ENCODE measurements at places on chromosomes 5 and 9. TPM values are rescaled to one million over a fixed set of nuclear protein-coding genes. Genes with fewer than 3 reads are reported as not detected.
A peak's percentile ranks its signal among the peaks of the same experiment; 100 is the strongest.

The FBXO10 gene
- 0.49 TPM for polyA plus RNA-seq

The LOX gene
- not detected for polyA plus RNA-seq

DNA sequence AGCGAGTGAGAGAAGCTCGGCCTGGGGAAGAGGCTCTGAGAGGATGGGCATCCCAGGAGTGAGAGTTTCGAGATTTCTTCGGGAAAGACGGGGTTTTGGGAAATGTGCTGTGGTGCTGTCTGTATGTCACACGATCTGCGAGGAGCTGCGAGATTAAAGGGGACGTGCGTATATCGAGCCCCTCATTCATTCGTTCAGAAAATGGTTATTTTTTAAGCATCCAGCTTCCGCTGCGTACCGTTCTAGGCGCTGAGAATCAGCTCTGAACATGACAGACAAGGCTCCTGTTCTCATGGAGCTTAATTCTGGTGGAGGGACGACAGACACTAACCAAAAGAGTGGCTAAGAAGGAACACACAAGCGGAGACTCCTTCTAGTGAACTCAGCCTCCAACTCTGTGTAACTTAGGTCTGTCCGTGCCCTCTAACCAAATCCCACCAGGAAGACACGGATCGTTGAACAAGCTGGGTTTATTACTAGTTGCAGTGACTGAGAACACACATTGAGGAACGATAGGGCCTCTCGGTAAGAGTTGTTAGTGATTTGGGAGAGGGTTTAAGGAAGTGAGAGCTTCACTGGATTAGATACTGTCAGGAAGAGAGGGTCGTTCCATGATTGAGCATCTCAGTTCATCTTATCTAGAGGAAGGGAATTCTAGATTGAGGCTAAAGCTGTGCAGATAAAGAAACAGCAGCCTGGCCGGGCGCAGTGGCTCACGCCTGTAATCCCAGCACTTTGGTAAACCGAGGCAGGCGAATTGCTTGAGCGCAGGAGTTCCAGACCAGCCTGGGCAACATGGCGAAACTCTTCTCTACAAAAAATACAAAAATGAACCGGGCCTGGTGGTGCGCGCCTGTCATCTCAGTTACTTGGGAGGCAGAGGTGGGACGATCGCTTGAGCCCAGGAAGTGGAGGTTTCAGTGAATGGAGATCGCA is 1.0 kb upstream of the FBXW11 start:
- DNase-seq, result no peak
- H3K36me3 ChIP-seq, result no peaks in the 10 kb centered on the region
- peaks cover 7% of the 10 kb centered on the region for H3K27me3 ChIP-seq
- H3K4me1 ChIP-seq, result peaks cover 53% of the 10 kb centered on the region
- peak overlapping the region; percentile 97 for H3K4me3 ChIP-seq
- peak overlapping the region; percentile 100 for H3K27ac ChIP-seq

DNA sequence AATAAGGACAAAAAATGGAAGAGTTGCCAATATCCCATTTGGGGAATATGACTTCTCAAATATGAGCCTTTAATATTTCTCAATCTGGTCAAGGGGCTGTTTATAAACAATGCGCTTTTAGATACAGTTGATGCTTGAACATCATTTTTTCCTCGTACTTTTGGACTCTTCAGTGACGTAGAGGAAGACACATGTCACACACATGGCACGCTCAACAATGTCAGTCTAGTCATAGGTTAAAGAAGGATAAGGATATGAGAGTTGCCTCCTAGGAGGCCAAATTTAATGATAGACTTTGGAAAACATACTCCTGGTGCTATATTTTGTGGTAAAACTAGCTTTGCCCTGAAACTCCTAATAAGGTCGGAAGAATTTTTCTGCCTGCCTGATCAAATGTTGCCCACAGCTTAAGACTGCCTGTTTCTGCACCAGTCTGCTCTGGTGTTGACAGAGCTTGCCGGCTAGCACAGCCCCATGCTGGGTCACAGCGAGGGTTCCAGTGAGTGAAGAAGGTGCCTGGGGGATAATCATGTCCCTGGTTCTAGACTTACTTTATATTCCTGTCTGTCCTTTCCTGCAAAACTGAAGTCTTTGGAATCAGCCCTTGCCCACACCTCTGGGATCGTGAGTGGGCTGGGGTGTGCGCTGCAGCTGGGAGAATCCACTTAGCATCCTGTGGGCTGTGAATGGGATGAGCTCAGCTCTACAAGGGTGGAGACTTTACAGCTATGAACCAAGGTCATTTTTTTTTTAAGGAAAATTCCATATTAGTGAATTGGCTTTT is 230.8 kb upstream of the IRX4 start:
- no peaks in the 10 kb centered on the region for H3K4me1 ChIP-seq
- no peaks in the 10 kb centered on the region for H3K36me3 ChIP-seq
- no peak overlapping the region for H3K27ac ChIP-seq
- peaks cover 2% of the 10 kb centered on the region for H3K27me3 ChIP-seq
- no peak for DNase-seq
- no peak overlapping the region for H3K4me3 ChIP-seq

DNA sequence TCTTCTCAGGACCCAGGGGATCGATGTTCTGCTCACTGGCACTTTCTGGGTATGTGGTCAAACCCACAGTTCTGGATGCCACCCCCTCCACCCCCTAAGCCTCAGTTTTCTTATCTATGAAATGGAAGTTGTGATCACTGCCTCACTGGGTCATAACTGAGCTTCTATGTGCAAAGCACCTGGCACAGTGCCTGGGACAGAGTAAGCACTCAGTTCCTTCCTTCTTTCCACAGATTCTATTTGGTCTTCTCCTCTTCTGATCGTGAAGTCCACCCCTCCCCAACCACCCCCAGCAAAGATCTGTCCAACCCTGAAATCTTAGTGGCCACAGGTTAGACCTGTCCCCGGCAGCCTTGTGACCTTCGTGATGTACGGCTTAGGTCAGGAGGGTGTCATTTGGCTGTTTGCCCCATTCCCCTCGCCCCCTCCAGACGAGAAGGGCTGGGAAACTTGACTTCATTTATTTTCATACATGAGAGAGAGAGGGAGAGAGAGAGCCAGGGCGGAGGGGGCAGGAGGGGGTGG is 181.4 kb downstream of the FGF18 start:
- H3K4me3 ChIP-seq, result no peak overlapping the region
- DNase-seq, result no peak
- H3K27ac ChIP-seq, result no peak overlapping the region
- peaks cover 3% of the 10 kb centered on the region for H3K36me3 ChIP-seq
- H3K4me1 ChIP-seq, result peaks cover 3% of the 10 kb centered on the region
- H3K27me3 ChIP-seq, result peaks cover 5% of the 10 kb centered on the region

- H3K4me1 ChIP-seq, result peaks cover 4% of the 10 kb centered on the region
- H3K4me3 ChIP-seq, result peak overlapping the region; percentile 12
- no peaks in the 10 kb centered on the region for H3K36me3 ChIP-seq
- peak; percentile 24 for DNase-seq
Observed at GRCh38 chr9:2727966-2728613, 10.8 kb downstream of the KCNV2 start.

DNA sequence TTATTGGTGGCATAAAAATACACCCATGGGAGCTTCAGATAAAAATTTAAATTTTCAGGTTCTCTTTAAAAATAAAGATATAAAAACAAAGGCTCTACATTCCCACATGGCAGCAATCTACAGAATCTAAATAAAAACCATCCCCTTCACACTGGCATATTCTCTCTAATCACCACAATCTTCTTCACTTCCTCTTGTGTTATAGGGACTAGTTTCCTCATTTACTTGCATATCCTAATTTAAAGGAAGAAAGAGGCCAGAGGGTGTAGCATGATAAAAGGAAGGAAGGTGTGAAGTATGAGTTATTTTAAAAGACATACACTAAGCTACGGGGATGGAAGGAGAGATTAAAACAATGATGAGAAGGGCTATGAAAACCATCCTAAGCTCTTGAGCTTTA is 390.5 kb downstream of the ZNF608 start:
- no peak for DNase-seq
- H3K36me3 ChIP-seq, result no peaks in the 10 kb centered on the region
- no peak overlapping the region for H3K27ac ChIP-seq
- H3K4me1 ChIP-seq, result peaks cover 5% of the 10 kb centered on the region
- H3K4me3 ChIP-seq, result no peak overlapping the region
- no peaks in the 10 kb centered on the region for H3K27me3 ChIP-seq

- DNase-seq, result no peak
- peak overlapping the region; percentile 38 for H3K4me3 ChIP-seq
- peak overlapping the region; percentile 56 for H3K27ac ChIP-seq
- H3K4me1 ChIP-seq, result peaks cover 7% of the 10 kb centered on the region
- peaks cover 7% of the 10 kb centered on the region for H3K27me3 ChIP-seq
- H3K36me3 ChIP-seq, result no peaks in the 10 kb centered on the region
Observed at GRCh38 chr5:59790376-59790775, 103.2 kb downstream of the PDE4D start.

DNA sequence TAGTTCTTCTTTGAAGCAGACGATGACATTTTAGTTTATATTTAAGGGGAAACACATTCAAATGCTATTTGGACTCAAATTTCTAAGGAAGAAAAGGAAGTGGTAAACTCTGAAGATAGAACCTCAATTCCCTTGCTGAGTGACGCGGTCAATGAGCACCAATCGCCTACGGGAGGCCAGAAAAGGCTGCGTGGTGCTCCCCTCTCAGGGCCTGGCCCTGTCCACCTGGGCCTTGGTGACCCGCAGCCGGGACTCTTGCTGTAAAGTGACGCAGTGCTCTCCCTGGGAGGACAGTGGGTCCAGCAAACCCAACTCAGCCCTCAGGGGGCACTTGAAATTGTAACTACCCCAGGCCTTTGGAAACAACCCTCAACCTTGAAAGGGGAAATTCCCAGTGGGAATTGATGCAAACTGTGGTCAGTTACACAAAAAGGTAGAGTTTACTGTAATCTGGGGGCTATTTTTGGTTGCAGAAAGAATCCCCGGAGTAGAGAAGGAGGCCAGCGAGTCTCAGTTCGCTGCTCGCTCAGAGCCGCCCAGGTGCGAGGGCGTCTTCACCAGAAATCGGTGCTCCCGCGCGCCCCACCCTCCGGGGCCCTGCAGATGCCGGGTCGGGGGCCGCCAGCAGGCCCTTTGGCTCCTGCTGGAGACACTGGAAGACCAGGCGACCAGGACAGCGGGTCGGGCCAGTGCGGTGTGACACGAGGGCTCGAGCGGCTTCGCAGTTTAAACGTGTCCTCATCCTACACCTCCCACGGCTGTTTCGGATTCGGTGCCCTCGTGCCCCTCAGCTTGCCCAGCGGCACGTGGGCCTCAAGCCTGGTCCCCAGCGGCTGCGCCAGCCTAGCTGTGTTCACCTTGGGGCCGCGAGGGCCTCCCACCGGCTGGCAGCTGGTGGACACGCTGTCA is 1.4 kb upstream of the ANKRD33B start:
- H3K36me3 ChIP-seq, result no peaks in the 10 kb centered on the region
- peaks cover 12% of the 10 kb centered on the region for H3K4me1 ChIP-seq
- H3K27ac ChIP-seq, result no peak overlapping the region
- H3K4me3 ChIP-seq, result peak overlapping the region; percentile 66
- H3K27me3 ChIP-seq, result no peaks in the 10 kb centered on the region

Data from immature natural killer cell (primary cell).